ENCODE measurements at places on chromosomes 16 and 17.
A peak's percentile ranks its signal among the peaks of the same experiment; 100 is the strongest.

DNA sequence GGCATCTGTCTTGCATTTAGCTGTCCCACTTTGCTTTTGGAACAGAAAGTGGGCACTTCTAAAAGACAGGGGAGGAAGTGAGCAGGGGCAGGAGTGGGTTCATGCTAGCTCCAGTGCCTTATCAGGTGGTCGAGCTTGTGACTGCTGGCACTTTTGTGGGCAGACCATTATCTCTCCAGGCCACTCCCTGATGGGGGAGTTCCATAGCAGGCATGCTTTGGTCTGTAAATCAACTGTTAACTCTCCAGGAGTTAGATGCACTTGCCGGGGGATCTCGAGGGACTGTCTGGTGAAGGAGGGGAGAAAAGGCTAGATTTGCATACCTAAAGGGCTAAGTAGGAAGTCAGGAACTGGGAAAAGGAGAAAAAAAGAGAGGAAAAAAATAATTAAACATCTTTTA, 9.3 kb upstream of the CARD14 start:
- no peak for DNase-seq

- DNase-seq: no peak
Measured at GRCh38 chr16:79076047-79076767, 524.3 kb downstream of the MAF start.

GRCh38 chr17:5138616-5139457, 23.0 kb downstream of the USP6 start:
- no peak for DNase-seq

- peak; percentile 42 for DNase-seq
Measured at GRCh38 chr16:31105677-31106213, 2.4 kb upstream of the BCKDK start.

DNA sequence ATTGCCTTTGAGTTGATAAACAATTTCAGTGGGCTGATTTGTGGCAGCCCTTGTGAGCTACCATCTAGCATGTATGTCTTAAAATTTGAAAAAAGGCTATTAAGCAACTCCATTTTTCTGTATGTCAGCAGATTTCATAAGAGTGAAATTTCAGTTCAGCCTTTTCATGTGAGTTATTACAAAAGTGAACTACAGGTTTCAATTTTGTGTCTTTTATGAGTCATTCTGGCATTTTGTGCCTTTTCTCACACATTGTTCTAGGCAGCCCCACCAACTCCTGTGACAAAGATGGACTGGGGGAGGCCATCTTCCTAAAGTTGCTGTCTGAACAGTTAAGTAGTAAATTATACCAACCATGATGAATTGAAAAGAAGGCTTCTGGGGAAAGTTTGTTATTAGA, 52.1 kb downstream of the USP10 start:
- DNase-seq: no peak

DNA sequence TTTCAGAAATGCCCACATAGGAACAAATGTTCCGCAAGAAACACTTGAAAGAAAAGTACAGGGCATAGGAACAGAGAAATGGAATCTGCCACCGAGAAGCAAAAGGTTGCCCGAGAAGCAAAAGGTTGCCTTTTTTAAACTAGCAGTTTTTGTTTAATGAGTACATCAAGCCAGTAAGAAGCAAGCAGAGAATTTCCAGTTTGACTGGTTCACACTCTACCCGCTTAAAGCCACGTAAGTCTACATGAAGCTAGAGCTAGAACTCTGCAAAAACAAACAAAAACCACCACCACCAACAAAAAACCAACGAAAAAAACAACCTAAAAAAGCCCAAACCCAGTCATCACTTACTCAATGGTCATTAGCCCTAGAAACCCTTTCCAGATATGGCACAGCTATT, 144.3 kb downstream of the MAP2K6 start:
- no peak for DNase-seq
